Hepatocyte (in vitro differentiated cells): ENCODE measurements at places on chromosomes 5 and 9. TPM values are rescaled to one million over a fixed set of nuclear protein-coding genes. Genes with fewer than 3 reads are reported as not detected.

Gene HRCT1
- 0.72 and 1.8 TPM in 2 replicates for polyA plus RNA-seq

Gene NKD2
- polyA plus RNA-seq: 9.1 and 10.1 TPM in 2 replicates

Gene POLE3
- 35.1 and 36.8 TPM in 2 replicates for polyA plus RNA-seq

Gene PRLR
- polyA plus RNA-seq: 21.8 and 24.7 TPM in 2 replicates

Gene TYRP1
- polyA plus RNA-seq: 8.6 and 10.3 TPM in 2 replicates

Gene NUTM2F
- 0.29 and 0.89 TPM in 2 replicates for polyA plus RNA-seq

Gene C9orf153
- not detected in 2 replicates for polyA plus RNA-seq

Gene TAF11L13
- not detected in 2 replicates for polyA plus RNA-seq

Gene GCNT4
- 1.5 TPM in 2 replicates for polyA plus RNA-seq

Gene ENHO
- 5.3 and 9.4 TPM in 2 replicates for polyA plus RNA-seq

Gene PLAC8L1
- 0.52 and 1.1 TPM in 2 replicates for polyA plus RNA-seq

Gene FBXL7
- polyA plus RNA-seq: 8.4 and 10.6 TPM in 2 replicates

Gene SLC9A3
- 4.8 and 5.4 TPM in 2 replicates for polyA plus RNA-seq

Gene GZMA
- not detected in 2 replicates for polyA plus RNA-seq

Gene NOL6
- 20.6 and 24.1 TPM in 2 replicates for polyA plus RNA-seq

Gene PALM2AKAP2
- 2.7 and 3.7 TPM in 2 replicates for polyA plus RNA-seq

Gene RAB24
- polyA plus RNA-seq: 64.6 and 76.6 TPM in 2 replicates

Gene CTSL
- 328 and 341 TPM in 2 replicates for polyA plus RNA-seq

Gene ROR2
- 21.4 and 25.6 TPM in 2 replicates for polyA plus RNA-seq

- DNase-seq: no peak
These were observed 29.1 kb downstream of the TSPAN17 start for GRCh38 chr5:176676361-176676824.

- DNase-seq: no peak
These were observed 21.9 kb upstream of the ANXA6 start for GRCh38 chr5:151179489-151179840.

- no peak for DNase-seq
These were observed 298.1 kb upstream of the PANK3 start for GRCh38 chr5:168877132-168877892.

GRCh38 chr5:16104961-16105360 is 74.6 kb downstream of the MARCHF11 start:
- DNase-seq: no peak

DNA sequence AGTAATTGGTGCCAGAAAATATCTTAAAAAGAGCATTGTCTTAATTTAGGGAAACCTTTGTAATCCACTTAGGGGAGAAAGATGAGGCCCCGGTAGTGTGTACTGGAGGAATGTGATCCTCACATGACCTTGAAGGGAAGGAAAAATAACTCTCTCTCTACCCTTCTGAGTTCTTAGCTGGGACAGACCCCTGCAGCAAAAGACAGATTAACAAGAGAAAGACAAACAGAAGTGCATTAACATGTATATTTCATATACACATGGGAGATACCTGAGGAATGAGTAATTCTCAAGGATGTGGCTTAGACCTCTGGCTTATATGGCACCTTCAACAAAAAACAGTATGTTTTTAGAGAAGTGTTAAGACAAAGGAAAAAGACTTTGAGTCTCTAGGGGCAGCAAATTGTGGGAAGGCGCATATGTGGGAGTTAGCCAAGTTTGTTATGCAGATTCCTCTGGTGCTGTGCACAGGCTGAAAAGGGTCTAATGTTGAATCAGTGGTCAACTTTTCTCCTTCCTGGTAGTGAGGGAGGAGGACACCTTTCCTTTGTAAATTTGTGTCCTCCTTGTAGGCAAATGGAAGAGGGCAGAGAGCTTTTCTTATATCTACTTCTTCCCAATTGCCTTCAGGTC is 138.8 kb downstream of the LRRC70 start:
- DNase-seq: no peak

GRCh38 chr9:12956261-12956660 is 181.4 kb downstream of the LURAP1L start:
- DNase-seq: peak; percentile 16

DNA sequence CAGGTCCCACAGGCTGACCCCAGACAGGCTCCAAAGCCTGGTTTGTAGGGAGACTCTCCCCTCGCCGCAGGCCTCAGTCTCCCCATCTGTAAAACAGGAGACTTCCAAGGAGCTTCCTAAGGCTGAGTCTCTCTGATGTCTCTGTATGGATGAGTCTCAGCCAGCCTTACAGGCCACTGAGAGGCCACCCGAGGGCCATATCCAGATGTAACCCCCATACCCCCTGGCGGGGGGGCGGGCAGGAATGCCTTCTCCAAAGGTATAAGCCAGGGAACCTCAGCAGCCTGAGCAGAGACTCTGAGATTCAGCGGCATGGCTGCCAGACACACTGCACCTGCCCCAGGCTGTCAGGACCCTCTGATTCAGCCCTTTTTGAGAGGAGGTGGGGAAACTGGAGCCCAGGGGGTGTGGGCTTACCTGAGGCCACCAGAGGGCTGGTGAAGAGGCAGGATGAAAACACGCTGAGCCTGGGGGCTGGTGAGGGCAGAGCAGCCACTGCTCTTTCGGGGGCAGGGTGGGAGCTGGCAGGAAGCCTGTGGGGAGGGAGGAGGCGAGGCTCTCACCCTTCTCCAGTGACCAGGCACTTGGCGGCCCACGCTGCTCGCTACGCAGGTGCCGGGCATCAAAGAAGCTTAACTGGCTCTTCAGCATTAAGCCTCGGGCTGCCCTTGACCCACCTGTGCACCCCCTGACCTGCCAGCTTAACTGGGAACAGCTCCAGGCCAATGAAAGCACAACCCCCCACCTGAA is 5.5 kb upstream of the SUSD3 start:
- no peak for DNase-seq

DNA sequence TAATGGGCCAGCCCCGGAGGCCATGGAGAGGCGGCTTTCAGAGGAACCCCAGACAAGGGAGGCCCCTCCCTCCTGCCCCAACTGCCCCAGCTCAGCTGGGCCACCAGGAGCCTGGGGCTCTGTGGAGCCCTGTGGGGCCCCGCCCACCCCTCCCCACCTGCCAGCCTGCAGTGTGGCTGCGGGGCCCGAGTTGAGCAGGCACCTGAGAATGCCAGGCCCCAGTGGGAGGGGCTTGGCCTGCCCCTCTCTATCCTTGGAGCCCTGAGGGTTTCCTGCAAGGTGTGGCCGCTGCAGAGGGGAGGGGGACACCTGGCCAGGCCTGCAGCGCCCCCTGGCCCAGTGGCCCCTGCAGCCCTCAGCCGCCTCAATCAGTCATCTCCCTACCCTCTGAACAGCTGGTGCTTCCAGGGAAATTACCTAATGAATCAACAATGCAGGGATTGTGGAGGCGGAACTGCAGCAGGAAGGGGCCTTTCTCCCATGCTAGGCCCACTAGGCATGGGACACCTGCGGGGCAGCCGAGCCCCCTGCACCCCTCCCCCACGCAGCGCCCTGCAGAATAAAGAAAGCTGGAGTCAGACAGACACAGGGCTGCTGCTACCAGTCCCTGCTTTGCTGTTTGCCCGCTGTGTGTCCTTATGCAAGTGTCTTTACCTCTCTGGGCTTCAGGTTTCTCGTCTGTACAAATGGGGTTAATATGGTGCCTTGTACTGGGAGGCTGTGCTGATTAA is 48.0 kb downstream of the LMX1B start:
- DNase-seq: peak; percentile 57

DNA sequence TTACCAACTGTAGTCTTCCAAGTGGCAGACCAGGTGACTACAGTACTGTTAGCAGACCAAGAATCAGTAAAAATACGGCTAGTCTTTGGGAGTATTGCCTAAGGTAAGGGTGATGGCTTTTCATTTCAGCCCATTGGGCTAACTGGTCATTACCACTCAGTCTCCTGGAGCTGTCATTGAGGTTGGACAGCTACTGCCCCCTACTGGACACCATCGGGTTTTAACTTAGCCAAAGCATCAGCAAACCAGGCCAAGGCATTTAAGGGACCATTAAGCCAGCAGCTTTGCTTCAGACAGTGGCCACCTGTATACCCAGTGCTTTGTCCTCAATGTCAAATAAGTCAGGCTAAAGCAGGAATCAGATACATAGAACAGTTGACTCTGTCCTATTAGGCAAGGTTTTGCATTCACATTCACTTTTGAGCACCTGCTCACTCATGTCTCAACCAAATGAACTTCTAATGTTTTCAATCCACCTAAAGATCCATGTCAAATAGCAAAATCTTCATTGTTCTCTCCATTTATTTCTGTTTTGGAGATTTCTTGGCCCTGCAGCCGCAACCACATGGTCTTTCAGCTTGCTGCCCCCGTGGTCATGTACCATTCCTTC is 117.2 kb downstream of the INVS start:
- DNase-seq: peak; percentile 56

DNA sequence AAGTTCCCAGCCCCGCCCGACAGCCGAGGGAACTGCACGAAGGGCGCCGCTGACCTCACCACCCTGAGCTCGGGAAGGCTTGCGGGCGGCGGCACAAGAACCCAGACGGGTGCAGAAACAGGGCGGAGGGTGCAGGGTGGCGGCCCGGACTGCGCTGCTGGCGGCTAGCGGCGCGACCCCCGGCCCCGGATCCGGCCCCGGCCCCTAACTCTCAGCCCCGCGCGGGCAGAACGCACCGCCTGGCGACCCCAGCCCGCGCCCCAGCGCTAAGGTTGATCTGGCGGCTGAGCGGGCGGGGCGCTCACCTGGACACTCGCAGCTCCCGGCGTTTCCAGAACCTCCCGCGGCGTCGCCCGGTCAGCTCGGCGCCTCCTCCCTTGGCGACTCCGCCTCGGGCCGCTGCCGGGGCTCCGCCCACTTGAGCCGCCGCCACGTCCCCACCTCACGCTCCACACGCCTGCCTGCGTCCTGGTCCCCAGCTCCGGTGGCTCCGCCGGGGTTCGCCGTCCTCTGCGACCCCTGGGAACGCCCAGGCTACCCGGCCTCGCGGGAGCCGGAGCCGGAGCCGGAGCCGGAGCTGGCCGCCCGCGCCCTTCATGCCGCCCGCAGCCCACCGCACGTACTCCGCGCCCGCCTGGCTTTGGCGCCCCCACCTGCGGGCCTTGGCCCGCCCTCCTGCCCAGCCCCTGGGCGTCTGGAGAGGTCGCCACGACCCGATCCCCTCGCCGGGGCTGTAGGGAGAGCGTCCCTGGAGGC is at the start of gene P4HA2:
TSS of gene P4HA2 (minus strand) at position 369 of the 756 bp plus-strand sequence. CDS start 9,227 bp downstream, outside the sequence.
- DNase-seq: peak; percentile 92

DNA sequence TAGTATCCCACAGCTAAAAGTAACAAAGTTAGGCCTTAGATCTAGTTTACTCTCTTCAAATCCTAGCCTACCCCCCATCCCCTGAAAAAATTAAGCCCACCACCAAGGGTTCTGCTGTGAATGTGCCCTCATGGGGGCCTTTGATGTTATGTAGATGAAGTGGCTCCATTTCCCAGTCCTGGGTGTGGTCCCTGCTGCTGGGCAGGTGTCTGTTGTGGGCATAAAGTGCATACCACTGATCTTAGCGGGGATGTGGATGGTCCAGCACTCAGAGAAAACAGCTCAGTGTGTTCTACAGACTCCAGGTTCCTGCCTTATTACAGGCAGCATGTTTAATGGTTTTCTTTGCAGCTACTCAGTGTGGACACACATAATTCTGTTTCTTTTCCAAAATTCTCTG is 1.9 kb downstream of the PCBD2 start:
- DNase-seq: no peak

GRCh38 chr5:55600497-55601203 is 65.9 kb upstream of the PLPP1 start:
- peak; percentile 63 for DNase-seq

GRCh38 chr5:73274121-73274520 is 101.1 kb downstream of the TMEM174 start:
- no peak for DNase-seq

DNA sequence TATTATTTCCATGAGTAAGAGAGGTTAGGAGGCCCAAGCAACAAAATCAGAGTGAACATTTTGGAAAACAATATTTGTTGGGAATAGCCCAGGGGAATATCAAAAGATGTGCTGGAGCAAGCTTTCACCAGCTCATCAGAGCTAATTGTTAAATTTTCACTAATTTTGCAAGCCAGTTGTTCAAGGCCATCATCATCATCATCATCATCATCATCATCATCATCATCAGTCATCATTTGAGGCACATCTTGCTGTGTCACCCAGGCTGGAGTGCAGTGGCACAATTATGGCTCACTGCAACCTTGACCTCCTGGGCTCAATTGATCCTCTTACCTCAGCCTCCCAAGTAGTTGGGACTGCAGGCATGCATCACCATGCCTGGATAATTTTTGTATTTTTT is 350.5 kb upstream of the MEF2C start:
- no peak for DNase-seq

DNA sequence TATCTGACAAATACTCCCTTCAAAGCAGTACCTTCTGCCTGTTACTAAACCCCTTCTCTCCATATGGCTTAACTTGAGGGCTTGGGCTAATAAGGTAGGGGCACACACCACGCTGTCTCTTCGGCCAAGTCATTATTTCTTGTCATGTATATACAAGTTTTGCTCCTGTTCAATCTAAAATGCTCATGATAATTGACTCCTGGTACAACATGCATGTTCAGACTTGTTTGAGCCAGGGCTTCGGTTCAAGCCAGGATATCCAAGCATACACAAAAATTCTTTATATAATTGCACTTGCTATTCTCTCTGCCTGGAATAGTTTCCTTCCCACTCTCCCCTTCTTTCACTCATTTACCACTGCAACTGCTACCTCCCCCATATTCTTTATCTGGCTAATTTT is 756.0 kb upstream of the C9orf72 start:
- DNase-seq: no peak

- no peak for DNase-seq
These were observed 33.0 kb downstream of the IRF1 start for GRCh38 chr5:132457371-132458225.

- no peak for DNase-seq
These were observed 203.7 kb upstream of the RORB start for GRCh38 chr9:74293479-74293878.

GRCh38 chr9:97059626-97060025 is 20.7 kb upstream of the CTSV start:
- peak; percentile 45 for DNase-seq

GRCh38 chr9:109317311-109317978 is 3.4 kb downstream of the EPB41L4B start:
- no peak for DNase-seq

- DNase-seq: peak; percentile 67
These were observed 73.6 kb upstream of the RETREG1 start for GRCh38 chr5:16690243-16690852.

- DNase-seq: no peak
These were observed 3.5 kb downstream of the BOD1 start for GRCh38 chr5:173612948-173613347.

GRCh38 chr5:45622365-45622764 is 73.8 kb downstream of the HCN1 start:
- DNase-seq: no peak

DNA sequence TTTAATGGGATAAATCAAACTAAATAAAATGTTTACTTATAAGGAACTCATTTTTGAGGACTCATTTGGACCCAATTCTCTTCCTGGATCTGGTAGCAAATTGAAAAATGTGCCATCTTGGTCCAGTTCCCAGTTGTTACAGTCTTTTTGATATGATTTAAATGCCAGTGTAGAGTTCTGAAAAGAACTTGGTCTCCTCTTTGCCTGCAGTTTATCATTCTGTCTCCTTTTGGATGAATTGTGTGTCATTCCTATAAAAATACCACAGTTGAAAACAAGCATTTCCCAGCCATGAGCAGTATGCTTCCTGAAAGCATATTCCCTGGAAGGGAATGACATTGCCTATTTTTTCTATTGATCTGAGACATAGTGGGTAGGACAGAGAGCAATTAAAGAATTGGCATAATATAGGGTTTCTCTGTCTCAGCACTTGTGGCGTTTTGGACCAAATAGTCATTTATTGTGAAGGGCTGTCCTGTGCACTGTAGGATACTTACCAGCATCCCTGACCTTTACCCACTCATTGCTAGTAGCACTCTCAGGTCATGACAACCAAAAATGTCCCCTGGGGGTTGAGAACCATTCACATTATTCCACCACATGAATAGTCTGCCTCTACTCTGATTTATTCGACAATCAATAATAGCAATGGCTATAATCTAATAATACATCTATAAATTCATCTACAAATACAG is 181.8 kb downstream of the NXNL2 start:
- no peak for DNase-seq
